Stimulated activated CD4-positive, alpha-beta T cell treated with anti-CD3 and anti-CD28 coated beads, Interleukin-1b, Interleukin-23, amount 100 ng/mL, for 1 hour (primary cell): ENCODE measurements at places on chromosomes 2 and 18.

DNA sequence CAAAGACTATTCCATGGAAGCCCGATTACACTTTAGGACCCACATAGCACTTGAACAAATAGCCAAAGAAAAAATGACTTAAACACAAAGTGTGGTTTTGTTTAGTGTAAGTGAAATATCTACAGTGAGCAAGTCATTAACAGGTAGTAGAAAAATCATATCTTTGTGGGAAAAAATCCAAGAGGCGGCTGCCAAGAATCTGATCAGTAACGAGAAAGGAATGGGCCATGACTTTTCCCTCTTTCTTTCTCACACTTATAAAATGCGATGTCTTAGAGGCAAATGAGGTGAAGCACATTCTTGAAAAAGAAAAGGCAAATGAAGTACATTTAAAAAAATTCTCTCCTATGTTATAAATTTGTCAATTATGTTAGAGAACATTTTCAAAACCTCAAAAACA is 12.9 kb upstream of the GEMIN6 start:
- no peak for DNase-seq

- DNase-seq, result no peak
These were observed 6.6 kb downstream of the CAPN10 start for GRCh38 chr2:240593026-240593702.

DNA sequence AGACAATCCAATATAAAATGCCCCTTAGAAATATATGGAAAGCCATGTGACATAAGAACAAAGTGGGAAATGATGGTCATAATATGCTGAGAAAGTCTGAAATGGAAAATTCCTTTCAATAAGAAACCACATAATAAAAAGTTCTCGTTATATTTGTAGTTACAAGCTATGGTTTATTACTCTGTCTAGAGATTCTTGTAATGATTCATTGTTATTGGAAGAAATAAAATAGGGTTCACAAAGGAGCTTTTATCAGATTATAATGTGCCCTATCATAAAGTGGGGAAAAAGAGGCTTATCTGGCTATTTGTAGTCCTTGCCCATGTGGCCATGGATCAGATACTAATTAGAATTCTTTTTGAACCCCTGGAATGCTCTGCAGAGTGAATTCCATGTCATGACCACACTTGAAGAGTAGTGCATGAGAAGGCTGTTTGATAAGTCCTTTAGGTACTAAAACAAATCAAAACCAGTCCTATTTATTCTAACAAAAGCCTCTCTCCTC is 420.7 kb upstream of the NRP2 start:
- no peak for DNase-seq

GRCh38 chr18:2442726-2443275 is 128.5 kb downstream of the METTL4 start:
- DNase-seq, result no peak

GRCh38 chr2:240111253-240111652 is 24.9 kb downstream of the COPS9 start:
- no peak for DNase-seq

- no peak for DNase-seq
These were observed 206.0 kb upstream of the SPRED2 start for GRCh38 chr2:65638443-65638842.

DNA sequence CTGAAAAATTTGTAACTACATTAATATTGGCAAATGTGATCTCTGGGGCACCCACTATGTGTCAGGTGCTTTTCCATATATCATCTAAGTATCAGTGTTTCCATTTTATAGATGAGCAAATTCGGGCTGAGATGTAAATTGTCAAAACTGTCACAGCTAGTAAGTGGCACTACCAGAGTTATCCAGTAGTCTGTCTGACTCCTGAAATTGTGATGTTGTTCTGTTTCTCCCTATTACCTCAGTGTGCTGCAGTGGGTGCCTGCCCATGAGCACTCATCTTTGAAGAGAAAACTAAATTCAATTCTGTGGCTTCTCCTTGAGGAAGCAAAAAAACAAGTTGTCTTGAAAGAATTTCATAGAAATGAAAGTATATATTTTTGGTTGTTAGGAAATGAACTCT is 467.4 kb upstream of the FANCL start:
- no peak for DNase-seq

GRCh38 chr2:201698588-201699226 is at the start of gene MPP4:
Gene MPP4 (minus strand): TSS chr2:201698644. CDS start chr2:201693954, 4,690 bp downstream.
- no peak for DNase-seq

- DNase-seq, result no peak
These were observed 206.0 kb downstream of the ATAD2B start for GRCh38 chr2:23720705-23721453.

DNA sequence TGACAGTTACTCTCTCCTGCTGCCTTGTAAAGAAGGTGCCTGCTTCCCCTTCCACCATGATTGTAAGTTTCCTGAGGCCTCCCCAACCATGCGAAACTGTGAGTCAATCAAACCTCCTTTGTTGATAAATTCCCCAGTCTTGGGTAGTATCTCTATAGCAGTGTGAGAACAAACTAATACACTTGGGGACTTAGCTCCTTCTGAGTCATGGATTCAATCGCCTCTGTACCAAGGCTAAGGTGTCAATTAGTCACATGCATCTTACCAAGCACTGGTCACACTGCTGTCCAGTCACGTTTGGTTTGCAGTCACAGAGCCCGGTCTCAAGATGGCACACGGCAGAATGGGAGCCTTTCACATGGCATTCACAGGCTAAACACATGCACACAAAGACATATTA is 100.6 kb downstream of the LAMA1 start:
- DNase-seq, result no peak

DNA sequence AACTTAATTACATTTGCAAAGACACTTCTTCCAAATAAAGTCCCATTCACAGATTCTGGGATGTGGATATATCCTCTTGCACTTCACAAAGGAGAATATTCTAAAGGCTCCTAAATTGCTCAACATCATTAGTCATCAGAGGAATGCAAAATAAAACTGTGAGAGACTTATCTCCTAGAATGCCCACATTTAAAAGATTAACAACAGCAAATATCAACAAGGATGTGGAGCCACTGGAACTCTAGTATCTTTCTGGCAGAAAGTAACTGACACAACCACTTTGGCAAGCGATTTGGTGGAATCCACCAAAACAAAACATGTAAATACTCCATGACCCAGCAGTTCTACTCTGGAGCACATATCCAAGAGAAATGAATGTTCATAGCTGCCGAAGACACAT is 4.6 kb downstream of the NEU2 start:
- DNase-seq, result no peak

DNA sequence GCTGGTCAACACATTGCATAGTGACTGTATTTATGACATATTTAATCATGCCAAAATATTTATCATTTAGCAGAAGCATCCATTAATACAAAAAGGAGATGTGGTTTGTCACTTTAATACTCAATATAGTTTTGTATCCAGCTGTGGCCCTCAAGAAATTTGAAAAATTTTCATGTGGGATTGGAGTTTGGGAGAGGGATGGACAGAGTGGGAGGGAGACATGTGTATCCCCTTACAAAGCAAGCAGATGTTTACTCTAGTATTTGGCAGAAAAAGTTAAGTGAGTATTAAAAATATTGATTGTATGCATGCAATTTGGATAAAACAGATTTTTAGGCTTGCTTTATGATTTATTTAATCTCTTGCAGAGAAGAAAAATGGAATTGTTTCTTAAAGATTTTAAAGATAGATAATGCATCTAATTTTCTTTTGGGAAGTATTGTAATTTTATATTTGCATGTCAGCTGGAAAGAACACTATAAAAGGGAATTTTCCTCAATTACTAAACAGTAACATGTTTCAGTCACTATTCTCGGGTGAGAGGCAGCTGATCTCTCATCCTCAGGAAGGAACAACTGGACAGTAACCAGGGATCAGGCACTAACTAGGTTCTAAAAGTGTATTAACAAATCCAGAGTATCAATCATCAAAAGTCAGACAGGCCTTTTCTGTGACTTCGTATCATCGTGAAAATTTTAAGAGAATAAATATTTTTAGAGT is 1184.7 kb upstream of the NXPH2 start:
- no peak for DNase-seq

DNA sequence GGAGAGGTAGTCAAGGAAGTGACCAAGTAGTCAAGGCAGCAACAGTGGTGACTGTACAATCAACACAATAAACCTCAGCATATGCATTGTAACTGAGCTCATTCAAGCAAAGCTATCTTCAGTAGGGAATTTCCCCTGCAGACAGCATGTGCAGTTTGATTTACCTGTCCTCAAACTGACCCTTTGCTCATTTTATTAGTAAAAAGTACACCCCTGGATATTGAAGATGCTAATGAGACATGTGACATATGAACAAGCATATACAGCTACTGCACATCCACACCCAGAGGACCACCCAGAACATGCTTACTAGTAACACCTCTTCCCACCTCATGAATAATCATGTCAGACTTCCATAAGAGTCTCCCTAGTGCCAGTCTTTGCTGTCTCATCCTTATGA is 15.4 kb downstream of the C2orf81 start:
- DNase-seq, result no peak

DNA sequence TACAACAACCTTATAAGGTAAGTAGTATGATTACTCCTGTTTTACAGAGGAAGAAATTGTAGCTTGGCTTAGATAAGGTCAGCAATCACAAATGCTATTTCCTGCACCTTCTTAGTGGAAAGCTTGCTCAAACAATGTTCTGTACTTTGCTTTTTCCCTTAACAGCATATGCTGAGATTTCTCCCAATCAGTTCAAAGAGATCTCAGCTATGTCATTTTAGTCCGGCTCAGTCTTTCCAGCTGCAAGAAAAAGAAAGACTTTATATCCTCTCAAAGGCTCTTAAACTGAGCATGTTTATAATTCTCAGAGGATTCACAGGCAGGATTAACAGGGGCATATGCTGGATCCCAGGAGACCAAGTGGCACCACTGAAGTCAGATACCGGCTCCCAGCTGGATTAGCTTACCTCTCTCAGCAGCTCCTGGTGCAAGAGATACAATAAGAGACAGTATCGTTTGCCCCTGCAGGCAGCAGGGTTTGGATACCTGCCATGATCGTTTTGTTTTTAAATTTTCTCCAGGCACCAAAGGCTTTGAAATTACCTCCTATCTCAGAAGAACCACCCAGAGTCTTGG is 29.5 kb downstream of the KIAA2012 start:
- no peak for DNase-seq

- DNase-seq, result no peak
These were observed 88.1 kb downstream of the EPB41L3 start for GRCh38 chr18:5455674-5456073.

- no peak for DNase-seq
These were observed 13.3 kb upstream of the MSH2 start for GRCh38 chr2:47389692-47390091.

GRCh38 chr2:166413255-166413654 is 37.5 kb upstream of the SCN9A start:
- DNase-seq, result no peak

- no peak for DNase-seq
These were observed 3.5 kb upstream of the EMILIN1 start for GRCh38 chr2:27074738-27075565.

- no peak for DNase-seq
These were observed 24.6 kb downstream of the TAF1B start for GRCh38 chr2:9867881-9868280.

DNA sequence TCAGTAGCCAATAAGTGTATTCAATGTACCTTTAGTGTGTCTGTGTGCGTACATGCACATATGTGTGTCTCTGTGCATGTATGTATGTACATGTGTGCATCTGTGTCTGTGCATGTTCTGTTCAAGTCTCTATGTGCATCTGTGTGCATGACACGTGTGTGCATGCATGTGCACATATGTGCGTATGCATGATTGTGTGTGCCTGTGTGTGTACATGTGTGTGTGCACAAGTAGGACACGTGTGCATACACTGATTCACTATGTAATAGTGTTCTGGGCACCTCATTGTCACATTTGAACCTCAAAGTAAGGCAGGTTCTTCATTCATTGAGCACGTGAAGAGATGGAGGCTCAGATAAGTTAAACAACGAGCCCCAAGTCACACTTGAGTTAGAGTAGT is 142.6 kb upstream of the COPS8 start:
- no peak for DNase-seq

GRCh38 chr2:100228415-100228814 is 86.0 kb upstream of the AFF3 start:
- no peak for DNase-seq

DNA sequence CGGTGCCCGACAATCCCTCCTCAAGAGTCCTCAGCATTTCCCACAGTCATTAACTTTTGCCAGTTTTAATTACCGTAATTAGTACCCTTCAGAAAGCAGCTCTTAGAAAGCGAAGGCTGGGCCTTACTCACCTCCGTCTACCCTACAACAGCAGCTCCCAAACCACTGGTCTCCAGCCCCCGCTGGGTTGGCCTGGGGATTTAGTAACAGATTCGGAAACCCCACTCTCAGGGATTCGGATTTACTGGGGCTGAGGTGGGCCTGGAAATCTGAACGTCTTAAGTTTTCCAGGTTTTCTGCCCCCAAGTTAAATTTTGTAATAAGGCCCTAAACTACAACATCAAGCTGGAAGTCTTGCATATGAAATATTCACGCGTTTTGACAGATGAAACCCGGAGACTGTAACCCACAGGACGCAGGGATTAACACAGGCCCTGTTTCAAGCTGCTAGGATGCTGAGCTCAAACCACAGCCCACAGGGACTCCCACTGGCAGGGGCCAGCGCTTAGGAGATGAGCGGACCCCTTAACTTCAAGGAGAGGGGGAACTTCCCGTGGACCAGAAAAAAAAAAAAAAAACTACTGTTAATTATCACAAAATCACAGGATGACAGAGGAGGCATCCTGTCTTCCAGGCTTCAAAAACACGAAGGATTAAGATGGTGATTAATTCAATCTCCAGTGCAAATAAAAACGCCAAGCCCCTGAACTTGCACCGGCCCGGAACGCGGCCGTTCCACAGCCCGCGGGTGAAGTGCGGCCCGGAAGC is 985 bp downstream of the ILKAP start:
- no peak for DNase-seq

- DNase-seq, result no peak
These were observed 97.2 kb downstream of the PID1 start for GRCh38 chr2:229173825-229174359.

GRCh38 chr18:56289381-56289780 is 349.0 kb downstream of the TXNL1 start:
- no peak for DNase-seq

DNA sequence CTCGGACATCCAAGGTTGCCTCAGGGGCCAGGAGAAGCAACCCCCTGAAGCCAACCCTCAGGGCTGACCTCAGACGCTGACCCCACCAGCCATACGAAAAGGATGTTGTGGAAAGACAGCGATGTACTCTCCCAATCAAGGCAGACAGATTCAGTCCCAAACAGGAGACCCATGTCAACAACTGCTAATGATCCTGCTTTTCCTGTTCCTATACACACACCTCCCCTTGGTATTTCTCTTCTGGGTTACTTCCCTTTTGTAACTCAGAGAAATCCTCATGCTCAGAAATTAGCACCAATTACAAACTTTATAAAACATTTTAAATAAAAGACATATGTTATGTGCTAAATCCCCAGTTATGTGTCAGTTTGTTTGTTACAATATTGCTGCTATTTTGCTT is 120.8 kb downstream of the PID1 start:
- DNase-seq, result no peak
